Stimulated activated CD8-positive, alpha-beta memory T cell treated with anti-CD3 and anti-CD28 coated beads, Interleukin-15, amount 100 ng/mL, for 4 hours (primary cell): ENCODE measurements at places on chromosomes 7 and 10.

DNA sequence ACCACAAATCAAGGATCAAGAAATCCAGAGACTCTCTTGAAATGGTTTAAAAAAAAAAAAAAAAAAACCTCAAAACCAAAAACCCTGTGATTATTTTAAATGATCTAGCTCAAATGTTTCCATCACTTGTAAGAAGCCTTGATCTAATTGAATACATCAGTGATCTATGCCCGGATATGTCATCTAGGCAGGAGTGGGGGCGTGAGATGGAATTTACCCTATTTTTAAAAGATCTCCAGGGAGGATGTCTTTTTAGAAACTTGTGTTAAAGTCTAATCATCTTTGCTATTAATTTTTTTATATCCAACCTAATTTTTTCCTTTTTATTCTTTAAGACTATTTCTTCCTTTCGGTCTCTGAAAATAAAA lies 101.4 kb upstream of the PDLIM1 start:
- DNase-seq: no peak

DNA sequence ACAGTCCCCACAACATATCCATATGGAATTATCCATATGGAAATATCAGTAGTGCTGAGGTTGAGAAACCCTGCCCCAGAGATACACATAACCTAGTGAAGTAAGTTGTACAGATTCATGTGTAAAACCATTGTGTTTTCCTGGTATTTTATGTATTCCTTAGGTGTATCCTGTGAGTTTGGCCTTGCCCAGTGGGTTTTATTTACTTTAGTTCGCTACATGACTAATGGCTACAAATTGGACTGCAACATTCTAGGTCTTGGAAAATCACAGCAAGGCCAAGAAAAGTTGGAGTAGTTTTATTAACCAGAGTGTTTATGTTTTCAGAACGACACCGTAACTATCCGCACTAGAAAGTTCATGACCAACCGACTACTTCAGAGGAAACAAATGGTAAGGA lies 1.4 kb downstream of the RPS24 start:
- DNase-seq: no peak

DNA sequence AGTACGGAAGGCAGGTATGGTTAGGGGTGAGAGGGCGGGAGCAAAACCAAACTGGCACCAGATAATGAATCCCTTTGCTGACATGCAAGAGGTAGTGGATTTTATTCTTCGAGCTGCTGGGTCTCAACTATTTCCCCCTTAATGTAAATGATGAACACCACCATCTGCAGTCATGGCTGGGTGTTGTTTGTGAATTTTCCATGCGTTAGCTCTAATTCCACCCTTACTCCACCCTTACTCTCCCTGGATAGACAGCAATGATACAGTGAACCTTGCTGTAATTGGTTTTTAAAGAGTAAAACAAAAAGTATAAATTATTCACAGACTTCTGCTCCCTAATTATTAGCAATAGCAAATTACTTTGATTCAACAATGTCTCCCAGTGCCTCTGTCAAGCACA lies 74.5 kb upstream of the PDE1C start:
- DNase-seq: no peak

GRCh38 chr10:132904181-132904813 lies 38.1 kb downstream of the CFAP46 start:
- no peak for DNase-seq

- no peak for DNase-seq
These were observed 55.7 kb downstream of the CCDC3 start for GRCh38 chr10:12945690-12946359.

- DNase-seq: no peak
These were observed 109.8 kb upstream of the IL6 start for GRCh38 chr7:22617166-22617565.

GRCh38 chr10:7300384-7300971 lies 110.4 kb downstream of the SFMBT2 start:
- no peak for DNase-seq

GRCh38 chr7:1810961-1811849 lies 141.1 kb downstream of the ELFN1 start:
- no peak for DNase-seq

GRCh38 chr7:79221211-79221610 lies 232.3 kb downstream of the MAGI2 start:
- no peak for DNase-seq

DNA sequence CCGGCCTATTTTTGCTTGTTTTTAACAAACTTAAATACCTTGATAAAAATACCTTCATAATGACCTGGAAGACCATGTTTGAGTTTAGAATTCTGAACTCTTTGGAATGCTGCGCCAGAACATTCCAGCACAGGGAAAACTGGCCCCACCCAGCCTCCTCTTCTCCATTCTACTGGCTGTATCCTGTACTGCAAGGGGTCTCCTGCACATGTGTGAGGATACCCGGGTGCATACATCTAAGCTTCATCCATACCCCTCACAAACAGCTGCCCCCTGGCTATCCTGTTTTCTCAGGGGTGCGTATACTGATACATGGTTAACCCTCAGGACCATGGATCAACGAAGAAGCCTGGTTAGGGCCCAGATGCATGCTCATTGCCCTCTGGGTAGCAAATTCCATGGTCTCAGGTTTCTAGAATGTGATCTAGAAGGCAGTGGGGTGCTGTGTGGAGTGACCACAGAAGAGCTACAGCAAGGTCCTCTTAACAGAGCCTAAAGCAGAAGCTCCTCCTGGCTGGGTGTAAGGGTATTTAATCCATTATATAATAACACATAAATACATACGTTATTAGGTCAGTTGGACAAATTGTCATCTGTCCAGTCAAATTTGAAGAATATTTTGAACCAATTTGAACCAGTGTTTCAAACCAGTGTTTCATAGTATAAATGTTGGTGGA lies 26.1 kb downstream of the HACD1 start:
- no peak for DNase-seq

- DNase-seq: no peak
These were observed 121.3 kb downstream of the ARID5B start for GRCh38 chr10:62022830-62023229.

- no peak for DNase-seq
These were observed 6.6 kb upstream of the WDFY4 start for GRCh38 chr10:48678041-48678440.

- DNase-seq: no peak
These were observed 349.8 kb downstream of the SDK1 start for GRCh38 chr7:3650844-3651243.

DNA sequence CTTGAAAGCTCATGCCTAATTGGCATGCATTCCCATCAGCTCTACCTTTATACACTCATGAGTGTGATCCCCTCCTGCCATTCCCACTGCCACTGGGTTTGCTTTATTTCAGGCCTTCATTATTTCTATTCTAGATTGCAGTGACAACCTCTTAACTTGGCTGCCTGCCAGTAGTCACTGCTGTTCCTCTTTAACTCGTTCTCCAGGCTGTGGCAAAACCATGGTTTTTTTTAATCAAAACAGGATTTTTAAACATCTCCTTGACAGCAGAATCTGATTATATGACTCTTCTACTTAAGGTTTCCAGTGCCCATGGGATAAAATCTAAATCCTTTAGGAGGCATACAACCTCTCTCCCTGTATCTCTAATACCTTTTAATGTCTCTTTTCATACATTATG lies 223.7 kb upstream of the PCDH15 start:
- no peak for DNase-seq

- DNase-seq: no peak
These were observed 36.7 kb downstream of the PTPRN2 start for GRCh38 chr7:158550886-158551452.

- no peak for DNase-seq
These were observed 318.7 kb downstream of the BBS9 start for GRCh38 chr7:33448035-33448434.

DNA sequence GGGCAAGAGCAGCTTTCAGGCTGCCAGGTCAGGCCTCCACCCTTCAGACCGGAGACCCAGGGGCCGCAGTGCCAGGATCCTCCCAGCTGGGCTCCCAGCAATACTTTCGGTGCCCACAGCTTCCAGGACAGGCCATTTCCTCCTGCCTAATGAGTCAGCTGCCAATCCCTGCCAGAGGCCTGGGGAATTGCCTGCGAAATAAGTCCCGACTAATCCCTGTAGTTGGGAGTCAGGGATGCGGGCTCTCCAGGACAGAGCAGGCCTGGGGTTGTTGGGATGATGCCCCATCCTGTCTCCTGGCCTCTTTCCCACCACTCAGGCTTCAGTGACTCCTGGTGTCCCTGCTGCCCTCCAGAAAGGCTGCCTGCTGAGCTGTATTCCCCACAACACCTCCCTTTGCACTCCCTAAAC lies 143.5 kb upstream of the UNC5B start:
- no peak for DNase-seq

DNA sequence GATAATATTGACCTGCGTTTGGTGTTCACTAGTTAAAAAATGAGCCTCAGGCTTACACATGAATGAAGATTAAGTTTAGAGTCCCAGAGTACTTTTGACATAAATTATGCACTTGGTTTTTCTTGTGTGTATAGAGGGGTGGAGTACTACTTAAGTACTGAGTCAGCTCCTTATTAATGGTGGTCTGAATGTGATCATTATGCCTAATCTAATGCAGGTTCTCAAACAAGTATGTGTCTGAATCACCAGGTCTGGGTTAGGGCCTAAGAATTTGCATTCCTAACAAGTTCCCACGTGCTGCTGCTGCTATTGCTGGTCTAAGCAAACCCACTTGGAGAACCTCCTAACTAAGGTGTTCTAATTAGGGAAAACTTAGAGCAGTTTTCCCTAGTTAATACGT lies 30.7 kb upstream of the STOX1 start:
- no peak for DNase-seq

GRCh38 chr10:5862360-5862961 lies 27.2 kb downstream of the ANKRD16 start:
- no peak for DNase-seq

- DNase-seq: no peak
These were observed 846 bp upstream of the ZNF775 start for GRCh38 chr7:150378115-150378852.

GRCh38 chr7:105215182-105215581 lies 173.5 kb downstream of the SRPK2 start:
- no peak for DNase-seq

- DNase-seq: no peak
These were observed 8.2 kb downstream of the COL26A1 start for GRCh38 chr7:101370836-101371235.

GRCh38 chr7:22356701-22357310 lies at the start of gene RAPGEF5:
TSS of gene RAPGEF5 (minus strand) at chr7:22357154. CDS start at chr7:22357060, 94 bp downstream.
- DNase-seq: no peak

GRCh38 chr10:104243512-104243911 lies 11.2 kb upstream of the GSTO1 start:
- no peak for DNase-seq

DNA sequence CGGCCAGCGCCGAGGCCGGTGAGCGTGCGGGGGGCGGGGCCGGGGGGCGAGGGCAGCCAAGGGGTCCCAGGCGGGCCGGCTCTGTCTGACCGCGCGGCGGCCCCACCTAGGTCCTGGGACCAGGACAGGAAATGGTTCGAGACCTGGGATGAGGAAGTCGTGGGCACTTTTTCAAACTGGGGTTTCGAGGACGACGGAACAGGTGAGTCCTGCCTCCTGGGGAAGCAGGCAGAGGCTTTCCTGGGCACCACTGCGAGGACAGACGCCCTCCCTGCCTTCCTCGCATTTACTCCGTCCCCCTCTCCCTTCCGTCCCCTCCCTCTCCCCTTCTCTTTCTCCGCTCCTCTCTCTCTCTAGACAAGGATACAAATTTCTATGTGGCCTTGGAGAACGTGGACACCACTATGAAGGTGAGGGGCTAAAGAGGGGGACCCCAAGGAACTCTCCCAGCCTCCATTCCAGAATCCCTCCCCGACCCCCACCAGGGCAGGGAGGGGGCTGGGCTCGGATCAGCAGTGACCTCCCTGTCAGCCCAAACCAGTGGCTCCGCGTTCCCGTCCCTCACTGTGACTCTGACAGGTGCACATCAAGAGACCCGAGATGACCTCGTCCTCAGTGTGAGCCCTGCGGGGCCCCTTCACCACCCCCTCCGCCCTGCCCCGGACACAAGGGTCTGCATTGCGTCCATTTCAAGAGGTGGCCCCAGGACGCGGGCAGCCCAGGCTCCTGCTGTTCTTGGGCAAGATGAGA lies 2.6 kb upstream of the MUC12 start:
- no peak for DNase-seq

- no peak for DNase-seq
These were observed 416.4 kb downstream of the AUTS2 start for GRCh38 chr7:70014472-70015177.

GRCh38 chr10:45624724-45625123 lies 47.8 kb downstream of the ZFAND4 start:
- no peak for DNase-seq

DNA sequence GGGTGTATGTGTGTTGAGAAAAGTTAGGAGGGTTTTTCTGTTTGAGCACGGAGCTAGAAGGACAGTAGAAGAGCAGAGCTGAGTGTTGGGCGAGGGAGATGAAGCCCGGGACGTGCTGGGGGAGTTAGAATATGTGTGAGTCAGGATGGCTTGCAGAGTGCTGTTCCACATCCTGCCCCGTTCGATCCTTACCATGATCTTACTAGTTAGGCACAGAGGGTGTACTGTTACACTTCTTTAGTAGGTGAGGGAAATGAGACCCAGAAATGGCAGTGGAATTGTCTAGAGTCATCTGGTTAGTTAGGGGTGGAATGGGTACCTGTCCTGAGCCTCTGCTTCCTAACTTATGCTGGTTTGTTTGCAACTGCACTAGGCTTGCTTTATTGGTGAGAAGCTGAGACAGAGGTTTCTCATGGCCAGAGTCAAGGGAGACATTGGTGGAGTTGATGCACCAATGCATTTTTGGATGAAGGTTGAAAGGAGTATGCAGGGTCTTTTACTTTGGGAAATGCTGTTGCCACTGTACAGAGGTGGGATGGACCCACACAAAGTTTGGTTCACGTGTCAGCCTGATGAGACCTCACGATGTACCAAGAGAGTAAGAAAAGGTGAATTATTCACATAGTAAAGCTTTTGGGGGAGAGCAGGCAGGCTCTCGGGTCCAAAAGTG lies 42.4 kb downstream of the CCNY start:
- DNase-seq: no peak

DNA sequence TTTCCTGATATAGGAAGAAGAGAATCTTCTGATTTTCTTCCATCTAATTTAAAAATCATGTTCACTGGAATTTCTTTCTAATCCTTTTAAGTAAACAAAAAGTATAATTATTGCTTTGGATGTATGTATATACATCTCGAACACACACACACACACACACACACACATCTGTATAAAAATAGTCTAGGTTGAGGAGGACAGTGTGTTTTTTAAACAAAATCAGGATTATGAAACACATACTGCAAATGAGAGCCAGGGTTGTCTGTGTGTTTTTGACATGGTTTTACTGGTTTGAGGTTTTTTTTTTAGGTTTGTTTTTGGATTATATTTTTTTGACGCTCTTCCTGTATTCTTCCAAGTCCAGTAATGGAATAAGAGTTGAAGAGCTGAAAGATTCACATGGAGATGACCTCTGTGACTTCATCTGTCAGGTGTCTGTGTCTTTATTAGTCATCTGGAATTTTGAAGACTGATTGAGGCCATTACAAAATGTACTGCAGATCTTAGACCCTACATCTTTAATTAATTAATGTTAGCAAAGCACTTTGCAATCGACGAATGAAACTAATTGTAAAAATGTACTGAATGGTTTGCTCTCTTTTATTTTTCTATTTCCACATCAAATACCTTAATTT lies 237.1 kb downstream of the SUGCT start:
- no peak for DNase-seq

- no peak for DNase-seq
These were observed 194.4 kb upstream of the IMMP2L start for GRCh38 chr7:111756687-111757178.
